Activated CD8-positive, alpha-beta memory T cell treated with anti-CD3 and anti-CD28 coated beads, Interleukin-2, amount 10 ng/mL, durations not matched to agents 7 days and 5 days (primary cell): ENCODE measurements at places on chromosomes 1 and 21. TPM values are rescaled to one million over a fixed set of nuclear protein-coding genes. Genes with fewer than 3 reads are reported as not detected.

DNA sequence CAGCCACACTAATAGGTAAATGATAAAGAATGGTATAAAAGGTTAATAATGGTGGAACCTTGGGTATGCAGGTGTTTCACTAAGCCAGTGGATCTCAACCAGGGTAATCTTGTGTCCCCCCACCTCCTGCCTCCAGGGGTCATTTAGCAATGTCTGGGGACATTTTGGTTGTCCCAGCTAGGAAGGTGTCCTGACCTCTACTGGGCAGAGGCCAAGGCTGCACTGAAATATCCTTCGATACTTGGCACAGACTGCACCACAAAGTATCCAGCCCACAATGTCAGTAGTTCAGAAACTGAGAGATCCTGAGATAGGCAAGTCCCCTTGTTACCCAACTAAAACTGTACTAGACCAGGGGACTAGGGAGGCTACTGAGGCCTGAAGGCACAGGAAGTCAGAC, 113.6 kb upstream of the TIAM1 start:
- DNase-seq: no peak

DNA sequence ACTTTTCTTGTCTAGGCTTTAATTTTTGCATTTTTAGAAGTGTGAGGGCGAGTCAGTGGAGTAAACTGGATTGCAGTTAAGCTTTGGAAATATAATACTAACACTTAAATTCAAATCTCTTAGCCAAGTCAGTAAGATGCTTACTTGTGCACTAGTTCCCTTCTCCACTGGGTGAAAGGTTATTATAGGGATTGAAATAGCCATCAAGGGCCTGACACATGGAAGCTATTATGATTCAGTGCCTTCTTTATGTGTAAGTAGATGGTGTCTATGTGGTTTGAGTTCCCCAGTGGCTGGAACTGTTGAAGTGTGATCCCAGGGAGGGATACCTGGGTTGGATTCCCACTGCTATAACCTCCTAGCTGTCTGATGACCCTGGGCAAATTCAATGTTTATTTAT, 24.7 kb upstream of the DMRTA2 start:
- no peak for DNase-seq

GRCh38 chr1:39637361-39637760, 2.1 kb downstream of the HEYL start:
- no peak for DNase-seq

DNA sequence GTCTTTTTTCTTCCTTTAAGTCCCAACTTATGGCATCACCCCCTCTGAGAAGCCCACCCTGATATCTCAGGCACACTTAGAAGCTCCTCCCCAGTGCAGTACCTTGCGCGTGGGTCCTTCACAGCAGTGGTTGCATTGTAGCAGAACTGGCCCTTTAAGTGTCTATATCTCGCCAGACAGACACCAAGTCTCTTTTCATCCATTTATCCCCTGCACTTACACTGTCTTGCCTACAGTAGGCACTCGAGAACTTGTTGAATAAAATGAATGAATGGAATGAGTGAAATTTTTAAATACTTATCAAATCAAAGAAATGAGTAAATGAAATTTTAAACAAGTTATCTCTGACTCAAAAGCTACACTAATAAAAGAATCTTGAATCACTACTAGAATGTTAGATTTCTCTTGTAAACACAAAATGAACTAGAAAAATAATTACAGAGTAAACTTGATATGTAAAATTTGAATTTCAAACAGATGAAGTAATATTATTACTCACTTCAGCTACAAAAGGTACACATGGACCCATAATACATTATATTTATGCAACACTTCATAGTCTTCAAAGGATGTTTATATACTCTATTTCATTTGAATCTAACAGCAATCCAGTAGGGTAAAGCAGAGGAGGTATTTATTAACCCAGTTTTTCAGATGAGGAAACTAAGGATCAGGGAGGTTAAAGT, 54.7 kb upstream of the MAN1A2 start:
- no peak for DNase-seq

DNA sequence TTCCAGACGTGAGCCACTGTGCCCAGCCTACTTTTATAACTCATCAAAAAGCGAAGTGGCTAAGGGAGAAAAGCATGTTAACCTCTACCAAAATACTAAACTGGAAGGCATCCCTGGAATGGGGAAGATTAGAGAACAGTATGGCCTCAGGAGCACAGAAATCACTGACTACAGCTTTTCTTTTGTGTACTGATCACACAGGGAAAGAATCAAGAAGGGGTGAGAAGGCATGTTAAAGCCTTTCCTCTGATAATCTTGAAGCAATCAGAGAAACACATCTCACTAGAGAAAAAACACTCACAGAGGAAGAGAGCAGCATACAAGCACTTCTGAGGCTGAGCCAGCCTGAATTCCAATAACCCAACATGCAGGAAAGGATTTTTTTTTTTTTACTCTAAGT, 10.7 kb downstream of the PCAT6 start:
- DNase-seq: no peak

GRCh38 chr1:238001818-238002217, 111.1 kb upstream of the ZP4 start:
- DNase-seq: no peak

- DNase-seq: no peak
Measured at GRCh38 chr1:35269201-35269988, 886 bp downstream of the ZMYM4 start.

GRCh38 chr1:43197343-43198127, 25.4 kb downstream of the CFAP57 start:
- no peak for DNase-seq

- DNase-seq: no peak
Measured at GRCh38 chr1:92820551-92820950, 11.3 kb upstream of the RPL5 start.

GRCh38 chr21:29301691-29302090, 3.0 kb downstream of the BACH1 start:
- no peak for DNase-seq

- no peak for DNase-seq
Measured at GRCh38 chr1:177863796-177864195, 106.1 kb downstream of the SEC16B start.

DNA sequence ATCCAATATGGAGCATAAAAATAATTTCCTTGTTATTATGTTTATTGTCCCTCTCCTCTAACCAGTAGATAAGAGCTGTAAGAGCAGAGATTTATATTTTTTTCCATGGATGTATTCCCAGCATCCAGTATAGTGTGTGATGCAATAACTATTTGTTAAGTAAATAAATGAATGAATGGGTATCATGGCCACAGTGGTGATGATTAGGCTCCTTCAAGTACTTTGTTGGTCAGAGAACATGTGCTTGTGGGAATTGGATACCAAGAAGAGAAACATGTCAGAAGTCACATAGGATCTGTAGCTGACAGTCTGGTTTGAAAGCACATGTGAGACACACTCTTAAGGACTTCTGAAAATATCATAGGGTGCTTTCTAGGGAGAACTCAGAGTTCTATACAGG, 588.5 kb downstream of the AGBL4 start:
- no peak for DNase-seq

DNA sequence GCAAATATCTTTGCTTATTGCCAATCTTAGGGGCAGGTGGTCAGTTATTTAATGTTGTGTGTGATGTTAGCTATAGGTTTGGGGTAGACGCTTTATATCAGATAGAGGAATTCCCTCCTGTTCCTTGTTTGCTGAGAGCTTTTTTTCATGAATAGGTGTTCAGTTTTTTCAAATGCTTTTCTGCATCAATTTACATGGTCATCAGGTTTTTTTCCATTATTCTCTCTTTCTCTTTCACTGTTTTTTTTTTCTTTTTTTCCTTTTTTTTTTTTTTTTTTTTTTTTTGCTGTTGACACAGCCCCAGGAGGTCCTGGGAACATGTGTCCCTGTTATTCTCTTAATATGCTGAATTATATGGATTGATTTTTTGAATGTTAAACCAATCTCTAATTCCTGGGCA, 3.0 kb upstream of the SLC25A33 start:
- no peak for DNase-seq

RAB25 gene
- total RNA-seq: not detected

TNN gene
- total RNA-seq: not detected

KCNK1 gene
- 0.61 TPM for total RNA-seq

CLDN14 gene
- total RNA-seq: not detected

S100A7 gene
- not detected for total RNA-seq

S100A12 gene
- not detected for total RNA-seq

OVAAL gene
- not detected for total RNA-seq

AMY2B gene
- 5.0 TPM for total RNA-seq

CITED4 gene
- total RNA-seq: 4.4 TPM

RIIAD1 gene
- total RNA-seq: not detected

PLD5 gene
- total RNA-seq: not detected

USH2A gene
- total RNA-seq: not detected
